ENCODE measurements at places on chromosomes 16 and 17.
A peak's percentile ranks its signal among the peaks of the same experiment; 100 is the strongest.

GRCh38 chr17:41324180-41325075 lies 8.9 kb upstream of the KRTAP17-1 start:
- no peak for DNase-seq

DNA sequence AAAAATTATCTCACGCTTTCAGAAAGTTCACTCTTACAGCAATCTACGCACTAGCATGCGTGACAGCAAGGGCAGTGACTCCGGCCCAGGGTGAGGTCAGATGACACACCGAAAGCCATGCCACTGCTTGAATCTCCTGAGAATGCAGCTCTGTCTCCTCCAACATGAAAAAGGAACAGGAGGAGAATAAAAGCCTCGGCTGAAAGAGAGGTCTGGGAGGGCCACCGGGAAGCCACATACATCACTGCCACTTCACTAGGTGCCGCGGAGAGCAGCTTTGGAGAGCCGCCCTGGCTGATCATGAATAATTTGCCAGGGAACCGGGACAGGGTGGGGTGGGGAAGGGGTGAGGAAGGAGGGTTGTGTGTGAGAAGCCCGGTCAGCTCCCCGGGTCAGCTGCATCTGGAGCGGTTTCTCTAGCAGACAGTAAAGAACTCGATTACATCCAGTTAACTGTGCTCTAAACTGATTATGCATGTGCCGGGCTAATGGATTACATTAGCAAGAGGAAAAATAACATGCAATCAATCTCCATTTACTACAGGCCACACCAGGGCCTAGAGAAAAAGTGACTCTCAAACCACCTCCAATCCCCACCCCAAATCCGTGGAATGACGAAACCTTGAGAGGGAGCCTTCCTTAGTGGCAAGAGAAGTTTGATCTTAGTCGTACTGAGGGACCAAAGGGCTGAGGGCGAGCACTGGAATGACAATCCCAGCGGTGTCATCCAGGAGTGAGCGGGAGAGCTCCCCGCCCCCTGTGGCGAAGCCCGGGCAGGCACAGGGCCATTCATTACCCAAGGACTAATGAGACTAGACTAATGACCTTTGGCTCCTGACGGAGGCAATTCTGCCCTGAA lies 100.3 kb downstream of the ZFHX3 start:
- DNase-seq: peak; percentile 38

DNA sequence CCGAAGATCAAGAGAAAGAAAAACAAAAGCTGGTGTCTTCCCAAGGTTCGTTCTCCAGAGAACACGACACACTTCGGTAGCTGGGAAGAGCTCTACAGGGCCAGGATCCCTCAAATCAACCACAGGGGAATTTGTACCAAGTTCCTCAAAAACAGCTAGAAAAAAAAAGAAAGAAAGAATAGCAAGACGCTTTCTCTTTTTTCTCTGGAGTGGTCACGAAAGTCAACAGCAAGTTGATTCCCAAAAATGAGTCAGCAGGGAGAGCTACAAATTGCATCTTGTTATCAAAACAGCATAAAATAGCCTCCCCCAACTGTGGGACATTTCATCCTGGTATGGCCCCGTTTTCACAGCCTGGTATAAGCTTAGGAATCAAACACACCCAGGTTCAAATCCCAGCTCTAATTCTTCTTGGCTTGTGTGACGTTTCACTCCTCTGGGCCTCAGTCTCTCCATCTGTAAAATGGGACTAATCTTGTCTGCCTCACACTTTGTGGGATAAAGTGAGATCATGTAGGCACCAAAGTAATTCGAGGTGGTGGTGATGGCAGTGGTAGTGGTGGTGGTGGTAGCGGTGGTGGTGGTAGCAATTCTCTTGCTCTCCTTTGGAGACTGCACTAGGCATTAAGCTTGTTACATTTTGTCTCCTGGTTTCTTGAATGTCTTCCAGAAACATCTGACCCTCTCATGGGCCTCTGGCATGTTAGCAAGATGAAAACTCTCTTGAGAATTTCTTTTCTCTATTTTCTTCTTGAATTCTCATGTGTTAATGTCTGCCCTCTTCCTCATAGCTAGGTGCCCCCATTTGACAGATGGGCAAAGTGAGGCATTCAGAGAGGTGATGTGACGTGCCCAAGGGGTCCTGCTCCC lies 988 bp upstream of the IL21R start:
- DNase-seq: no peak

- DNase-seq: no peak
Observed at GRCh38 chr16:4852221-4852872, 5.1 kb downstream of the UBN1 start.

GRCh38 chr17:73003487-73003886 lies 89.0 kb downstream of the SLC39A11 start:
- no peak for DNase-seq

- DNase-seq: no peak
Observed at GRCh38 chr16:66933776-66934137, 445 bp downstream of the CIAO2B start.

GRCh38 chr16:59886021-59886420 lies 1151.9 kb upstream of the GOT2 start:
- peak; percentile 84 for DNase-seq

DNA sequence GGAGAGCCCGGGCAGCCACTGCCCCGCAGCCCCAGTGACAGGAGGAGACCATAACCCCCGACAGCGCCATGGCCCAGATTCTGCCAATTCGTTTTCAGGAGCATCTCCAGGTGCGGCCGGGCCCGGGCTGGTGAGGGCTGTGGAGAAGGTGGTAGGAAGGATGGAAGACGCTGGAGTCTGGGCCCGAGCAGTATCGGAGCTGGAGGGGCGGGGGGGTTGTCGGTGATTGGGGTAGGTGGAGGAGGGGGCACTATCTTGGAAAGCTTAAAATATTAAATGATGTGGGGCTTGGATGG lies 317 bp downstream of the CLTC start:
- no peak for DNase-seq

DNA sequence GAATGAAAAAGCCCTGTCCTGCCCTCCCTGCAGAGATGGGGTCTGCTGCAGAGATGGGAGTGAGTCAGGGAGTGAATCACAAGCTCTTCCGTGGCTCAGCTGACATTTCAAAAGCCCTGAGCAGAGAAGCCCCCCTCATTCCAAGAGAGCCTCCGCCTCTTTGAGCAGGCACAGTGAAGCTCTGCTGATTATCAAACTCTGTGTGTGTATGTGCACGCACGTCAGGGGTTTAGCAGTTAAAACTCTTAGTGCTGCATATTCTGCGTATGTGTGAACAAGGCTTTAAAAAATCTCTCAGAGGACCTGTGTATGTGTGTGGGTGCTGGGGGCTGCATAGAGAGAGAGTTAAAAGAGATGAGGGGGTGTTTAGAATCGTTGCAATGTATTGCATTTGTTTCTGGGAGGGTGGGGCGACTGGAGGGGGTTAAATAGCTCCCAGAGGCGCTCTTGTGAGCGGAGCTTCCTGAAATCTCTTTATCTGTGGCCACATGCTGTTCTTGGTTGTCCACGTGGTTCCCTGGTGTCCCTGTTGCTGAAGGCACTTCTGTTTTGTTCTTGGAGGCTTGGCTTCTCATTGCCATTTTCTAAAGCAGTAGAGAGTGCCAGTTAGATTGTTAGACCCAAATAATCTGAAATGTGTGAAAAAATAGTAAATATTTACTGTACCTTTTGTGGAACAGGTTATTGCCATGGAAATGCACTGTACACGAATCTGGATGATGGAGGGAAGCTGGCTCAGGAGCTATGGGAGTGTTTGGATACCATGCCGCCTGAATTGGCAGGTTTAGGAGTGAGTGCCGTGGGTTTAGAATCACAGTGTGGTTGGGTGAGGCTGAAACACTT lies 116.6 kb downstream of the PRKCB start:
- peak; percentile 95 for DNase-seq

- DNase-seq: no peak
Observed at GRCh38 chr16:23185656-23186055, 3.1 kb downstream of the SCNN1G start.

GRCh38 chr16:24728011-24728410 lies 1.4 kb upstream of the TNRC6A start:
- DNase-seq: no peak

DNA sequence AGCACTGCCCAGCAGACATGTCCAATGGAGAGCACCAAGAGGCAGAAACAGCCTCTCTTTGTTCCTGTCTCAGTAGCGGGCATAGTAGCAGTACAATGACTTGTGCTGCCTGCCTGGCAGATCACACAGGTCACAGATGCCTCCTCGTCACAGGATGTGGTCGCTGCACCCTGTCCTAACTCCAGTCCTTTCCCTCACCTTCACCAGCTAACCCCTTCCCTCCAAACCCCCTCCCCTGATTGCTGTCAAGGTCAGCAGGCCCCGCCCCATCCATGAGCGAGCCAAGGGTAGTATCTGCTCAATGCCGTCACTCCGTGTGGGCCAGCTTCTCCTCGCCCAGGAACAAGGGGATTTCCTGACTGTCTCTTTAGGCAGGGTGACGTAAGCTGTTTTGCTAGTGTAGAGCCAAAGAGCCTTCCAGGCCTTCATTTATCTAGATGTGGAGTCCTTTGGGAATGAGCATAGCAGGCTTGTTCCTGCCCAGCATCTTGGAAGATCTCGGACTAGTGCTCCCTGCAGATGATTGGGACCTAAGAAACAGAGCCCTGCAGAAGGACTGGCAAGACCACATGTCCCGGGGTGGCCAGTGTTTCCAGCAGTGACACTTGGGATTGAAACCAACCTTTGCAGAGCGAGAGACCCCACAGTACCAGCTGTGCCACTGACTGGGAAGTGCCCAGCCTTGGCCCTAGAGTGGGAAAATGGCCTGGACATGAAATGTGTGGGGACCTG lies 75.9 kb upstream of the TNRC6C start:
- peak; percentile 83 for DNase-seq

- no peak for DNase-seq
Observed at GRCh38 chr17:17062866-17063265, 20.6 kb downstream of the MPRIP start.

- peak; percentile 86 for DNase-seq
Observed at GRCh38 chr16:4506450-4506849, 30.3 kb downstream of the HMOX2 start.

DNA sequence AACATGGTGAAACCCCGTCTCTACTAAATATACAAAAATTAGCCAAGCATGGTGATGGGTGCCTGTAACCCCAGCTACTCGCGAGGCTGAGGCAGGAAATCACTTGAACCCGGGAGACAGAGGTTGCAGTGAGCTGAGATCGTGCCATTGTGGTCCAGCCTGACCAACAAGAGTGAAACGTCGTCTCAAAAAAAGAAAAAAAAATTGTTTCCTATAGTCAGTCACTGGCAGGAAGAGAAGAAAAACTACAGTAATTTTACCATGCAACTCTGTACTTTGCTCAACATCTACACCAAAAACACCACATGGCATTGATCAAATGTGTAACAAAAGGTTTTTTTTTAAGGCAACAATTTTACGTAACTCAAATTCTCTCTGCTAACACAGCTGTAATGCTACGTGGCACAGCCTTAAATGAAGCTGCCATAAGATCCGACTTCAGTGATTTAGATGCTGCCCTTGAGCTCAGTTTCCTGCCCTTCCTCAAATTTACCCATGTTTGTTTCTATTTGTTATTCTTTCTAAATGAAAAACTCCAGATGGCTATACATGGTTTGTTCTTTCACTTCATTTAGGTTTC lies 40.2 kb downstream of the CNOT1 start:
- peak; percentile 76 for DNase-seq

GRCh38 chr17:81110488-81111040 lies 54.7 kb upstream of the PVALEF start:
- no peak for DNase-seq

- no peak for DNase-seq
Observed at GRCh38 chr16:70774261-70774660, 26.7 kb downstream of the VAC14 start.

- DNase-seq: no peak
Observed at GRCh38 chr17:66426397-66427033, 124.1 kb downstream of the PRKCA start.

DNA sequence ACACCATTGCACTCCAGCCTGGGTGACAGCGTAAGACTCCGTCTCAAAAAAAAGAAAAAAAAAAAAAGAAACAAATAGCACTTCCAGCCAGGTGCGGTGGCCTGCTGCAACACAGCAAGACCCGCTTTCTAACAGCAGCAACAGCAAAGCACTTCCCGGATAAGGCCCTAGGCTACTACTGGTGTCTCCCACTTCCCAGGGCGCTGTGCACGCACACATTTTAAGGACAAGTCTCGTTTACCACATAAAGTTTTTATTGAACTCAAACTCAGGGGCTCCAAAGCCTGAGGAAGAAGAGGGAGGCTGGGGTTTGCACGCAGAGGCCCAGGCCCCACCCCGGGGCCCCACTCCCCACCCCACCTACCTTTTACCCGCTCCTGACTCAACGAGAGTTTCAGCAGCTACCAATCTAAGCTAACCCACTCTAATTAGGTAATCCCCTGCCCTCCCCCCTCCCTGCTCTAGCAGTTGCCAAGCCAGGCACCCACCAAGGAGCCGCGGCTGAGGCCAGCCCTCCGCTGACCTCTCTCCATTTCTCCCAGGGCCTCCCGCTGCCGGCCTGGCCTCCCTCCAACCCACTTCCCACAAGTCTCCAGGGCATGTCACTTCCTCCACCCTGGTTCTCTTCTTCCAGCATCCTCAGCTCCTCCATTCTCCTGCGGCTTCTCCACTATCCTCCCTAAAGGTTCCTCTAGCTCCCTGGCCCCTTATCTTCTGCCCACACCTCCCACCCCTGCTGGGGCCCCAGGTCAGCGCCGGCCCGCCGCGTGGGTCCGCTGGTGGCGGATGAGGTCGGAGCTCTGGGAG lies 2.4 kb downstream of the ZNF768 start:
- no peak for DNase-seq

- DNase-seq: peak; percentile 15
Observed at GRCh38 chr16:10180771-10181163, 1.5 kb downstream of the GRIN2A start.

DNA sequence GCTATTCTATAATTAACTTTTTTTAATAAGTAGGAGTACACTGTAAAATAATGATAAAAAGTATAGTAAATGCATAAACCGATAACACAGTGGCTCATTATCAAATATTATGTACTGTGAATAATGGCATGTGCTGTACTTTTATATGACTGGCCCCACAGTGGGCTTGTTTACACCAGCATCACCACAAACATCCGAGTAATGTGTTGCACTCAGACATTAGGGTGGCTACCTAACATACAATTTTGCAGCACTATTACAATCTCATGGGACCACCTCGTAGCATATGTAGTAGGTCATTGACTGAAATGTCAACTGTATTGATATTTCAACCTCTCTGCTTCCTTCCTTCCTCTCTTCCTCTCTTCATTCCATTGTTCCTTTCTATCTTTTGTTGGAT lies 51.7 kb downstream of the TBX4 start:
- no peak for DNase-seq

GRCh38 chr17:34413443-34414119 lies 50.5 kb upstream of the CCL1 start:
- DNase-seq: no peak

DNA sequence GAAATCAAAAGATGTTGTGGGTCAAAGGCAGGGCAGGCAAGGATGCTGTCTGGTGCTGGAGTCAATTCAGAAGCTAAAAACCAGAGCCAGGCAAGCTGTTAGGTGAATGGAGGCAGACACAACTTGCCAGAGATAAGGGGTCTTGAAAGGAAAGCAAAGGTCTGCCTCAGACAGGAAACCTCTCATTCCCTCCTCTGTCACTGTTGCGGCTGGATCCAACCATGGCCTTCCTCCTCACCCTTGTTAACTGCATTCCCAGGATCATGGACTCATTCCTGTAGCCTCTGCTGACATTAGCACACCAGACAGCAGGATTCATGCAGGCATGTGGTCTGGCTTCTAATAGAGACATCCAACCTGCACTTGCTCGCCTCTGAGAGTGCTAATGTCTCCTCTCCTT lies 186.7 kb upstream of the HS3ST3A1 start:
- DNase-seq: peak; percentile 28
